NCI-H526 (cell line): ENCODE measurements at places on chromosomes 4 and X.

- no peak for DNase-seq
Measured at GRCh38 chr4:19227701-19228100, 1024.0 kb upstream of the SLIT2 start.

- DNase-seq, result no peak
Measured at GRCh38 chrX:11215191-11215921, 77.9 kb upstream of the AMELX start.

GRCh38 chr4:38273407-38273806, 313.2 kb downstream of the PTTG2 start:
- DNase-seq, result no peak

DNA sequence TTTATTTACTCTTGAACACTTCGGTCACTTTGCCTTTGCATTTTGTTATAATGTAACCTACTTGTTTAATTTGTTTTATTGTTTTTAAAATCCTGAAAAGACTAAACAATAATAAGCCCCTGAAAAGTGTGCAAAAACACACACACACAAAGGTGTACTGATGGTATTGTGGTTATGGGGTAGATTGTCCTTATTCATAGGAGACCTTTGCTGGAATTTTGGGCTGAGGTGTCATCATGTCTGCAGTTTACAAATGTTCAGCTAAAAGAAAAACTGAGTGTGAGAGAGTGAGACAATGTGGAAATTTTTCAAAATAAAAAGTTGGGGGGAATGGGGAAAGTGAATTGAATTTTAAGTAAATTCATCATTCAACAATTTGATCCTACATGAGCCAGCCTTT, 174.9 kb downstream of the QDPR start:
- DNase-seq, result no peak

DNA sequence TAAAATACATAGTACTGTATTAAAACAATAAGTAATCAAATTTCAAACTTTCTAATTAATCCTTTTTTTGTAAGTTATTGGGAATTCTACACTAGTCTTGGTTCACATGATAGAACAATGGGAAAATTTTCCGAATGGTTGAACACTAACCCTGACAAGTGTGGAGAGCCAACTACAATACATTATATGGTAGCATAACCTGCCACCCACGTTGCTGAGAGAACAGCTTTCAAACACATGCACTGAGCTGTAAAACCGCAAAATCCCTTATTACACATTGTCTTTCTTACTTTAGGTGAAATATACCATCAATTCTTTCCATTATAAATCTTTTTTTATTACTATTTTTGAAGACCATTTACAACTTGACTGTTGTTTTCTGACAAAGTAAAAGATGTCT, 54.7 kb downstream of the ANAPC10 start:
- DNase-seq, result peak; percentile 45

DNA sequence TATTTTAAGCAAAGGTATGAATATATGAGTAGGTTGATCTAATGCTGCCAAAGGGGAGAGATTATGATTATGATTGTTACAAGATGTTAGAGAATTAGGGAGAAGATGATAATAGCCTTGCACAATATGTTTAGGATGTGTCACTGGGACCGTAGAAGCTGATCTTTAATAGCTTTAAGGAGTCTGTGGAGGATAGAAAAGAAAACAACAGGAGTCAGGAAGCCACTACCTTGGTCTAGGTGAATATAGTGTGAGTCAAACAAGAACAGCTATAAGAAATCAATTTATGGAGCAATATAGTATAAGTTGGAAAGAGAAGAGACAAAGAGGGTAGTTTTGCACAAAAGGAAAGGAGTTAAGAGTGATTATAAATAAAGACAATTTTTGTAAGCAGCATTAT, 232.7 kb downstream of the FSTL5 start:
- DNase-seq, result no peak

DNA sequence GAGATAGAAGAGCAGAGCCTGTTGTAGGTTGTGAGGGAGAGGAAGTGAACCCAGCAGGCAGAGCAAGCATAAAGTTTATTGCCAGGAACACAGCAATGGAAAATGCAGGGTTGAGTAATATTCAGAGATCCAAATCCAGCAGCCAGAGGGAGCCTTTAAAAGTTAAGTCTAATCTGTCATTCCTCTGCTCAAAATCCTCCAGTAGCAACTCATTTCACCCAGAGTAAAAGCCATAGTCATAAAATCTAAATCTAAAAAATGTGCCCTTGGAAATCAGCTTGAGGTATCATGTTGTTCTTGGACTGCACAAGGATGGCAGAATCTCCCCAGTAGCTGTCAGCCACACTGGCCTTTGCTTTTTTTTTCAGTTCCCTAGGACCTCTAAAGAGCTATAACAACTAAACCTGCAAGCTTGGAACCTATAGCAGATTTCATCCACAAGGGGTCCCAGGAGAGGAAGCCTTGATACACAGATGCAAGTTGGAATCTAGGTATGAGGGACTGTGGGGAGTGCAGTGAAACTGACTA, 62.9 kb upstream of the FRAS1 start:
- DNase-seq, result no peak

GRCh38 chr4:78756776-78757175, 19.4 kb upstream of the BMP2K start:
- DNase-seq, result no peak

GRCh38 chrX:38672646-38673045, 111.3 kb downstream of the TSPAN7 start:
- no peak for DNase-seq

DNA sequence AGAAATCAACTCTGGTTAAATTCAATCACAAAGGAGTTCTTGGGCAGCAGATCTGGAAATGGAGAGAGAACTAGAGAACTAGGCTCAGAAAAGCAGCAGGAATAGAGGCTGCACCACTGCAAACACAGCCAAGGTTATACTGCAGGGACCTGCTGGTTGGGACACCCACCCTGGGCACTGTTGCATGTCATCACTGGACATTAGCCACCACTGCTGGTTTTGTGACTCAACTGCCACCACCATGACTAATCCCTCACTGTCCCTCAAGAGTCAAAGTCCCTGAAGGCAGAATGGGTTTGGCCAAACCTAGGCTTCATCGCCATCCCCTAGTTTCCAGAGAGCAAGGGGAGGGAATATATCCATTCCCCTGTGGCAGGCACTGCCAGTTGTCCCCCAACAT, 38.1 kb upstream of the IRAK1 start:
- DNase-seq, result no peak

DNA sequence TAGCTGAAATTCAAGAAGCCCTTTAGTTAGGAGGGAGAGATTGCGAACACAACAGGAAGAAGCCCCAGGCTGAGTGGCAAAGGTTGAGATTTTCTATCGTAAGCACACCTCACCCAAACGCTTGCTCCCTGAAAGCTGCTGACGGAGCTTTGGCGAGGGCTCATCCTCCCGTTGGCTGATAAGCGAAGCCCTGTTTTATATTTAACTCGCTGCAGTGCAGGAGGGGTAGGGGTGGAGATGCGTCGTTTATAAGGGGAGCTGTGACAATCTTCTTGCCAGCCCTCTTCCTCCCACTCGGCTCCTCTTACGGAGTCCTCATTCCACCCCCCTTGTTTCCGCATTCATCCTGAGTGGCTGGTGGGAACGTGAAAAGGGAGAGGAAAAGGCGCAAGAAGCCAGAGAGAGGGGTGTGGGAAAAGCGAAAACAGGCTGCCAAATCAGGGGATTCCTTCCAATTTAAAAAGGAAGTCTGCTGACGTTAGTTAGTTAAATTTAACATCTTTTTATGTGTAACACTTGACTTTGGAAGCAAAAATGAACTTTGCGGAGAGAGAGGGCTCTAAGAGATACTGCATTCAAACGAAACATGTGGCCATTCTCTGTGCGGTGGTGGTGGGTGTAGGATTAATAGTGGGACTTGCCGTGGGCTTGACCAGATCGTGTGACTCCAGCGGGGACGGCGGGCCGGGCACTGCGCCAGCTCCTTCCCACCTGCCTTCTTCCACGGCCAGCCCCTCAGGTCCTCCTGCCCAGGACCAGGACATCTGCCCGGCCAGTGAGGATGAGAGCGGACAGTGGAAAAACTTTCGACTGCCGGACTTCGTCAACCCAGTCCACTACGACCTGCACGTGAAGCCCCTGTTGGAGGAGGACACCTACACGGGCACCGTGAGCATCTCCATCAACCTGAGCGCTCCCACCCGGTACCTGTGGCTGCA, at the start of gene ENPEP:
ENPEP (plus strand) TSS at position 275 of the 938 bp plus-strand sequence; CDS start at position 535, 260 bp downstream.
- peak; percentile 51 for DNase-seq

DNA sequence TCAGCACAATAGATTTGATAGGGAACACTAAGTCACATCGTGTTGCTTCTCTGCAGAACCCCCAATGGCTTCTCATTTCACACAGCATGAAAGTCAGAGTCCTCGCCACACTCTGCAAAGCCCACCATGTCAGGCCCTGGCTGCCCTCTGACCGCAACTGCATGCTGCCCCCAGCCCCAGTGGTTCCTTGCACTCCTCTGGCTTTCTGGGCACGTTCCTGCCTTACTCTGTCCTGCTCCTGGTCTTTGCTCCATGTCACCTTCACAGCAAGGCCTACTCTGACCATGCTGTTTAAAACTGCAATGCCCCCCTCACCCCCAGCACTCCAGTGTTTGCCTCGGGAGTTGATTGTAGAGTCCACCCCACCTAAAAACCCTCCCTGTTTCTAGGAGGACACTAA, 78.1 kb downstream of the EVC start:
- no peak for DNase-seq

- no peak for DNase-seq
Measured at GRCh38 chr4:153792618-153793247, 3.9 kb upstream of the SFRP2 start.

- DNase-seq, result no peak
Measured at GRCh38 chr4:173212379-173212778, 43.8 kb downstream of the GALNT7 start.

- no peak for DNase-seq
Measured at GRCh38 chrX:111811831-111812230, 64.2 kb upstream of the TRPC5OS start.

- no peak for DNase-seq
Measured at GRCh38 chr4:3399277-3400194, 42.2 kb upstream of the HGFAC start.

DNA sequence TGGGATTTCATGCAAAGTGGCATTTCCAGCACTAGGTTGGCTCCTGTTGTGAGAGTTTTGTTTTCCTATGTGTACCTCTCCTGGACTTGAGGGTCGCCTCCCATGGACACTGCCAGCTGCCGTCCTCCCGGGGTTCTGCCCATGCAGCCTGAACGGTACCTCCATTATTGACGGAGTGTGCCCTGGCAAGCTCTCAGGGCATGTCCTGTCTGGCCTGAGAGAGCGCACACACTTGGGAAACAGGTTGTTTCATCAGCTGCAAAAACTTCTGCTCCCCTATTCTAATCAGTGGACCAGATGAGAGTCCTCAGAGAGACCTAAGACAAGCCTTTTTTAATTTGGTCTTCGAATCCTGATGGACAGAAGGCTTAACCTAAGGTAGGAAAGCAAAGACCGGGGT, 56.6 kb upstream of the HOPX start:
- DNase-seq, result no peak

DNA sequence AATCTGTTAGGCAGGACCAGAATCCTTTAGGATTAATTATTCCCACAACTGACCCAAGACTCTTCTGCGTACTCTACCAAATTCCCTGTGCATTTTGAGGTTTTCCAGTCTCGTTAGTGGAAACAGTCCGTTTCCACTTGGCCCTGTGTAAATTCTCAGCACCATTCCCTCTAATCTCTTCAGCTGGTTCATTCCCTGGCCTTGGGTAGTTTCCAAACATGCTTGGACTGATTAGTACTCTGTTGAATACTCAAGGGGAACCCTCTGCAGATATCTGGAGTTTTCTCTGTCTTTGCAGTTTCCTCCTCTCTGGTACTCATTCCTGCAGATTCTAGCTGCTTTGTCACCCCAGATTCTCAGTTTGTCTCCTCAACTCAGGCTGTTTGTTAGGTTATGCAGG, 80.4 kb downstream of the ZFX start:
- DNase-seq, result no peak

DNA sequence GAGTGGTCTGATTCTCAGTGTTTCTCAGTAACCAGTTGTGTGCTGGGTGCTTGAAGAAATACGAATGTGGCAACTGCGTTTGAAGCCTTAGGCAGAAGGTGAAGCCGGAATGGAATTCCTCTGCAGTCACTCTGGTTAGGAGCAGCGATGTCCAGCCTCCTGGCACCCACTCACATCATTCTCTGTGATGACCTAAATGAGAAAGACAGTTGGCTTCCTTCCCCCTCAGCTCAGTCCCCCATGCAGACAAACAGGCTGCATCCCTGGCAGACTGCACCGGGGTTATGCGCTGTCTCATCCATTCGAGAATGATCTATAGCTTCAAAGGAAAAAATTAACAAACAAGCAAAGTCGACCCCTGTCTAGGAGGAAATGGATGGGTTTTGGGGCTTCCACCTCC, 170.1 kb upstream of the SCML1 start:
- no peak for DNase-seq

DNA sequence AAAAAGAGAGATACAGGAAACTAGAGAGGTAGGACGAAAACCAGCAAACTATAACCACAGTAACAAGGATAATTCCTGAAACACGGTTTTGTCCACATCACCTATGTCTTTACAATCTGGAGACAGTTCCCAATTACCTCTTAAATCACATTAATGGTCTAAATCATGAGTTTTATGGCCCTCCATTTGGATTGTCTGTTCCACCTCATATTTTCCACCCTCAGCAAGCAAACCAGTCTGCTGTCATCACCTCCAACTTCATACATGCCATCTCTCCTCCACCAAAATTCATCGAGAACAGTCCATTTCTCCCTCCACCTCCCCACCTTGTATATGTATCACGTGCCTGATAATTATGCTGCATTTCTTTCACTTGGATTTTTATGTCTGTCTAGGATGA, 107.3 kb downstream of the SH3RF1 start:
- DNase-seq, result no peak
